Activated naive CD8-positive, alpha-beta T cell treated with anti-CD3 and anti-CD28 coated beads for 36 hours (primary cell): ENCODE measurements at places on chromosomes 7 and 10.

GRCh38 chr10:96352582-96352981 lies 6.2 kb downstream of the OPALIN start:
- no peaks in the 10 kb centered on the region for H3K4me1 ChIP-seq
- no peak for DNase-seq
- H3K27me3 ChIP-seq, result peaks cover 16% of the 10 kb centered on the region
- no peak overlapping the region for H3K4me3 ChIP-seq
- no peak overlapping the region for H3K27ac ChIP-seq

- no peaks in the 10 kb centered on the region for H3K36me3 ChIP-seq
- H3K27ac ChIP-seq, result no peak overlapping the region
- H3K27me3 ChIP-seq, result no peaks in the 10 kb centered on the region
- no peaks in the 10 kb centered on the region for H3K4me1 ChIP-seq
- no peak for DNase-seq
These were observed 25.3 kb upstream of the NEBL start for GRCh38 chr10:20922451-20922850.

GRCh38 chr7:148609045-148609725 lies 18.6 kb downstream of the C7orf33 start:
- peaks cover under 1% of the 10 kb centered on the region for H3K36me3 ChIP-seq
- peaks cover 14% of the 10 kb centered on the region for H3K27me3 ChIP-seq
- no peak overlapping the region for H3K27ac ChIP-seq
- no peak overlapping the region for H3K4me3 ChIP-seq
- peaks cover 7% of the 10 kb centered on the region for H3K4me1 ChIP-seq

DNA sequence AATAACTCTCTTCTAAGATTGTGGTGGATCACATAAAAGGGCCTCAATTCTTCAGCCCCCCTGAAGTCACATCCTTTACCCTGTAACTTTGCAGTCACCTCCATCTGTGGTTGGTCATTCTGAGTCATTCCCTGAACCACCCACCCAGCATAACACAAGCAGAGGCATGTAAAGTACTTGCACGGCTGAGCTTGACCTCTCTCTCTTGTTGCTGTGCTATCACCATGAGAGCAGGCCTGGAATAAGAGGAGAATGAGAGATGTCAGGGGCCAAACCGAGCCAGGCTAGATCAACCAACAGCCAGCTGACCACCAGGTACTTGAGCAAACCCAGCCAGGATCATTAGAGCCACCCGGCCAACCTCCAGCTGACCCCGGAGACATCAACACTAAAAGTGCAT lies 13.5 kb upstream of the STK17A start:
- H3K36me3 ChIP-seq, result no peaks in the 10 kb centered on the region
- DNase-seq, result no peak
- peaks cover 18% of the 10 kb centered on the region for H3K4me1 ChIP-seq
- no peak overlapping the region for H3K27ac ChIP-seq

- H3K4me3 ChIP-seq, result no peak overlapping the region
- no peaks in the 10 kb centered on the region for H3K36me3 ChIP-seq
- H3K27me3 ChIP-seq, result peaks cover 24% of the 10 kb centered on the region
- H3K4me1 ChIP-seq, result no peaks in the 10 kb centered on the region
These were observed 24.5 kb downstream of the CAV1 start for GRCh38 chr7:116549370-116549769.

- H3K36me3 ChIP-seq, result no peaks in the 10 kb centered on the region
- no peak overlapping the region for H3K4me3 ChIP-seq
- no peaks in the 10 kb centered on the region for H3K27me3 ChIP-seq
- H3K27ac ChIP-seq, result no peak overlapping the region
- no peak for DNase-seq
These were observed 36.6 kb upstream of the CALD1 start for GRCh38 chr7:134742688-134743350.

GRCh38 chr10:21431799-21432198 lies 93.7 kb downstream of the SKIDA1 start:
- no peak overlapping the region for H3K4me3 ChIP-seq
- no peaks in the 10 kb centered on the region for H3K36me3 ChIP-seq
- no peaks in the 10 kb centered on the region for H3K27me3 ChIP-seq
- no peak overlapping the region for H3K27ac ChIP-seq
- no peaks in the 10 kb centered on the region for H3K4me1 ChIP-seq
- DNase-seq, result no peak

DNA sequence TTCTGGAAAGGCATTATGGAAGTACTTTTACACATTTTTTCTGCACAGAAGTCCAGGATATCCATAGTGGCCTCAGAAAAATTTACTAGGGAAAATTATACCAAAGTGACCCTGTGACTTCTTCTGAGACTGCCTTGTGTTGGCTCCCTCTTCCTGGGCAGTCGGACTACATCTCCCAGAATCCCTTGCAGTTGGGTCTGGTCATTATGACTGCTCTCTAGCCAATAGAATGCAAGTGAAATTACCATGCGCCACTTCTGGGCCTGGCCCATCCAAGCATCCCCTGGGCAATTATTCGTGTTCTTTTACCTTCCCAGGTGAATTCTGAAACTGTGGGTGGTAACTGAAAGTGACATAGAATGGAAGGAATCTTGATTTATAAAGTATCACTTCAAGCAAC lies 430.9 kb downstream of the ACTR3B start:
- no peak overlapping the region for H3K4me3 ChIP-seq
- no peaks in the 10 kb centered on the region for H3K4me1 ChIP-seq
- H3K36me3 ChIP-seq, result no peaks in the 10 kb centered on the region
- no peaks in the 10 kb centered on the region for H3K27me3 ChIP-seq

GRCh38 chr7:29607259-29607658 lies 43.6 kb downstream of the PRR15 start:
- H3K27ac ChIP-seq, result no peak overlapping the region
- peaks cover 9% of the 10 kb centered on the region for H3K27me3 ChIP-seq
- H3K36me3 ChIP-seq, result no peaks in the 10 kb centered on the region
- H3K4me1 ChIP-seq, result no peaks in the 10 kb centered on the region

DNA sequence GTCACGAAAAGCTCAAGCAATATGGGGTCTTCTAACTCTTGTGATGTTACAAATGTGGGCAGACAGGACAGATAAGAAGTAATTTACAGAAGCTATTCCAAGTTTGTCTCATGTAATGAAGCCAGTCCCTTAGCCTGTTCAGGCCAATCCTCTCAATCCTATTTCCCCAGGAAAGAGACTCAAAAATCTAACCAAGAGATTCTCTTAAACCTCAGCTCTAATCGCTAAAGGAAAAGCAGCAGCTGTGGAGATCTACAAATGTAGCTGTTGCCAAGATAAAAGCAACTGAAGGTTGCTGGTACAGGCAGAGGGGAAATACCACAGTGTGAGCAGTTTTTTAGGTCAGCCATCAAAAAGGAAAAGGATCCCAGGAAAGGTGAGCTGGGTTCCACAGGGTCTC lies 39.3 kb downstream of the ANK3 start:
- no peak overlapping the region for H3K4me3 ChIP-seq
- peaks cover 5% of the 10 kb centered on the region for H3K27me3 ChIP-seq
- no peaks in the 10 kb centered on the region for H3K4me1 ChIP-seq
- H3K36me3 ChIP-seq, result no peaks in the 10 kb centered on the region
- DNase-seq, result no peak
